ENCODE measurements at places on chromosomes 16 and 17.

- DNase-seq, result peak; percentile 39
Measured at GRCh38 chr17:62064791-62065563, at the start of gene MED13. MED13 (minus strand) TSS chr17:62065278; CDS start chr17:62065205, 73 bp downstream.

DNA sequence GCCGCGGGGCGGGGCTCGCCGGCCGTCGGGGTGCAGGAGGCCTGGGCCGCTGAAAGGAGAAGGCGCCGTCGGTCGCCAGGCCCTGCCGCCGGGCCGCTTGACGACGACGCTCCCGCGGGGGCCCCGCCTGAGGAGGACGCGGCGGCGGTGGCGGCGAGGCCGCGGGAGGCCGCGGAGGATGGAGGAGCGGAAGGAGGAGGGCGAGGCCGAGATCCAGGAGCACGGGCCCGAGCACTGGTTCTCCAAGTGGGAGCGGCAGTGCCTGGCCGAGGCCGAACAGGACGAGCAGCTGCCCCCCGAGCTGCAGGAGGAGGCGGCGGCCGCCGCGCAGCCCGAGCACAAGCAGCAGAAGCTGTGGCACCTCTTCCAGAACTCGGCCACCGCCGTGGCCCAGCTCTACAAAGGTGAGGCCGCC lies 430 bp downstream of the HAPSTR1 start:
- DNase-seq, result no peak

- no peak for DNase-seq
Measured at GRCh38 chr17:34173241-34173640, 81.8 kb upstream of the CCL2 start.

- DNase-seq, result peak; percentile 82
Measured at GRCh38 chr16:81004646-81005353, 1.9 kb downstream of the CMC2 start.

- DNase-seq, result no peak
Measured at GRCh38 chr17:75643643-75644017, 10.4 kb downstream of the SMIM5 start.

GRCh38 chr16:12324152-12324551 lies 347.6 kb downstream of the SNX29 start:
- DNase-seq, result no peak

DNA sequence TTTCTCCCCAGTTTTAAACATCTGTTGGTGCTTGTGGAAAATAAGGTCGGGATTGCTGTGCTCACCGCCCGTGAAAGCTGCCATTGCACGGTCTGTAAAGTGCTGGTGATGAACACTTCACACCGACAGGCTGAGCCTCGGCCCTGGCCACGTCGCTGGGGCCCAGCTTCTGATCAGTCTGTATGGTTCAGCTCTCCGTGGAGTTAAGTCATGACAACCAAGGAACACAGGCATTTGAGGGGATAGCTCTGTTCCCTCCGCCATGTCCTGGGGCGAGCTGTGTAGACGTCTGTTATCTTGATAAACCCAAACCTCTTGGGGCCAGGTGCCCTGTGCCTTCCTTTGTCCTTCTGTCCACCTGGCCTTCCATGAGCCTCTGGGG lies 110.6 kb downstream of the METRNL start:
- no peak for DNase-seq

DNA sequence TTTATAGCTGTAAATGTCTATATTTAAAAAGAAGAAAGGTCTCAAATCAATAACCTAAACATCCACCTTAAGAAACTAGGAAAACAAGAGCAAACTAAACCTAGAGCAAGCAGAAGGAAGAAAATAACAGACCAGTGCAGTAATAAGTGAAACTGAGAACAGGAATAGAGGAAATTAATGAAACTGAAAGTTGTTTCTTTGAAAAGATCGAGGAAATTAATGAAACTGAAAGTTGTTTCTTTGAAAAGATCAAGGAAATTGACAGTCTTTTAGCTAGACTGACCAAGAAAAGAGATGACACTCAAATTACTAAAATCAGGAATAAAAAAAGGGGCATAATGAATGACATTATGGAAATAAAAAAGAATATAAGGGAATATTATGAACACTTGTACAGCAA lies 46.4 kb downstream of the SLFN5 start:
- DNase-seq, result no peak

GRCh38 chr16:1746693-1747195 lies 24.6 kb downstream of the NME3 start:
- no peak for DNase-seq

- no peak for DNase-seq
Measured at GRCh38 chr16:81630635-81631031, 148.5 kb upstream of the PLCG2 start.

GRCh38 chr17:33014751-33015150 lies 23.1 kb downstream of the SPACA3 start:
- no peak for DNase-seq

DNA sequence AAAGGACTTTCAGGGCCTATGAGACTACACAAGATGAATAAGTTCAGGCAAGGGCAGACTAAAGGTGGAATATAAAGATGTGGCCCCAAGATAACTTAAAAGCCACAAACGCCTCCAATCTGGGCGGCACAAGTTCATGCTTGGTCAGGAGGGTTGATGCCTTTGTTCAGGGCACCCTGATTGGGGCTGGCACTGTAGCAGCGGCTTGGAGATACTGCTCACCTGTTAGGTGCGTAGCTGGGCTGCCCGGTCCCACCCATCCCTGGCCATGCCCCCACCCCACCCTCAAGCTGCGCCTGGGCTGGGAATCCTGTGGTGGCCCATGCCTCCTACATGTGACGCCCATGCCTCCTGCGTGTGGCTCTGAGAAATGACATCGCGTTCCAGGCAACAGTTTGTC lies 12.5 kb upstream of the SLC13A2 start:
- no peak for DNase-seq

GRCh38 chr16:50505714-50506542 lies 42.3 kb upstream of the NKD1 start:
- DNase-seq, result no peak

- peak; percentile 58 for DNase-seq
Measured at GRCh38 chr17:29140051-29140621, 40.1 kb downstream of the MYO18A start.

- no peak for DNase-seq
Measured at GRCh38 chr16:13553453-13553985, 366.4 kb upstream of the ERCC4 start.

GRCh38 chr16:11310997-11311561 lies 29.9 kb upstream of the PRM1 start:
- DNase-seq, result no peak

DNA sequence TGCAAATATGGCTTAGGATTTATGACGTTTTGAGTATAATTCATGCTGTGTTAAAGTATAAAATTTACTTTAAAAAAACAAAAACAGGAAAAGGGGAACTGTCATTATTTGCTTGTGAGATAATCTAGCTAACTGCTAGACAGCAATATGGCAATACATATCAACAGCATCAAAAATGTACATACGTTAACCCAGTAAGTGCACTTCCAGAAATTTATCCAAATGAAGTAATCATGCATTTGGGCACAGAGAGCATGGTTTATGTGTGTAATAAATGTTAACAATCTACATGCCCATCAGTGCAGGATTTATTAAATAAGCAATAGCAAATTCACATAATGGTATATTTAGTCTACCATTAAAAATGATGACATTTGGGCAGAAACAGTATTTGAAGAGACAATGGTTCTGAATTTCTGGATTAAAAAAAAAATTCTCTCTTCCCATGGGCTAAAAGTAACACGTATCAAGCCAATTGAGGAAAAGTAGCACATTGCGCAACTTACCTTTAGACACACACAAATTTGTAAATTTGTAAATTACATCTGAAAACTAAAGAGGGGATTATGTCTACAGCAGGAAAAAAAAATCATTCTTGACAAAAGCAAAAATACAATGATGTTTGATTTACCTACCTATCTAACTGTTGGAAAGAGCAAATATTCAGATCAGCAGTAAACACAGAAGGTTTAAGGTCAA lies 80.2 kb downstream of the CACNG1 start:
- no peak for DNase-seq

DNA sequence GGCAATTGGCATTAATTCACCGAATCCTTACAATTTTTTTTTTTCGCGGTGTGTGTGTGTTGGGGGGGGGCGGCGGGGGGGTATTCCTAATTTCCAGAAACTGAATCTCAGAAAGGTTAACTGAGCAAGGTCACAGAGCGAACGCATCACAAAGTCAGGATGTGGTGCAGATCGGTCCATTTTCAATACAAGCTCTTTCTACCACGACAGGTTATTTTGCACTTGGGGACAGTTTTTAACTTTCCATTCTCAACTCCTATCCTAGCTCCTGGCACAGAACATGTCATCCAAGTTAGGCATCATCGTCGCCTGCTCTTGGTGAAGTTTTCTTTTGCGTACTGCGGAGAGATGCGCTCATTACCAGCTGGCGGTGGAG lies 15.4 kb upstream of the ERN1 start:
- DNase-seq, result no peak
